ENCODE measurements at places on chromosomes 2 and 18.

- no peak for DNase-seq
Measured at GRCh38 chr2:186518945-186519344, 32.9 kb downstream of the ZC3H15 start.

GRCh38 chr18:73979742-73980141, 167.9 kb downstream of the FBXO15 start:
- no peak for DNase-seq

GRCh38 chr18:75871596-75871995, 444.1 kb upstream of the SMIM21 start:
- DNase-seq: no peak

DNA sequence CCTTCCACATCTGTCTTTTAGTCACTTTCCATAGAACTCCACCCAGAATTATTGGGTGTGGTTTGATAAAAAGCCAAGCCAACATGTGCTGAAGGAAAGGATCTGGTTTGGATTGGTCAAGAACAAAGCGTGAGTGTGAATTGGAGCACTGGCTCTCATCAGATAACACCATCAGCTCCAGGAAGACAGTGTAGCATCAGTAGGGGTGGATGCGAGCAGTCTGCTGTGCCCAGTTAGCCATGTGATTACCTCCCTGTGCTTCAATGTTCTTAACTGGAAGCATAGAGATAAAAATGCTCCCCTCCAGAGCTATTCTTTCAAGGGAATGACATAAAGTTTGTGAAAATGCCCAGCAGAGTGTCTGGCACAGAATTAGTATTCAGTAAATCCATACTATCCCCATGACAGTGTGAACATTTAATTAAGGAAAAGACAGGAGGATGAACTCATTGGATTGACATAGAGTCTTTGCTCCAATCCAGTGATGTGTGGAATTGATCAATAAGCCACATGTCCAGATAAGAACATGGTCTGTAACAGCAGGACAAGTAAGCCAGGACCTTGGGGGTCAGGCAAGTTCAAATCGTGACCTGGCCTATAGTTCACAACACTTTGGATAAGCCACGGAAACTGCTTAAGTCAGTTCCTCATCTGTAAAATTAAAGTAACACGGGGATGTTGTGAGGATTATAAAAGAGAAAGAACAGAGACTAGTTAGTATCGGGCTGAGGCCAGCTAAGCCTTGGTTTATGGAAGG, 68.0 kb downstream of the FAM124B start:
- no peak for DNase-seq

DNA sequence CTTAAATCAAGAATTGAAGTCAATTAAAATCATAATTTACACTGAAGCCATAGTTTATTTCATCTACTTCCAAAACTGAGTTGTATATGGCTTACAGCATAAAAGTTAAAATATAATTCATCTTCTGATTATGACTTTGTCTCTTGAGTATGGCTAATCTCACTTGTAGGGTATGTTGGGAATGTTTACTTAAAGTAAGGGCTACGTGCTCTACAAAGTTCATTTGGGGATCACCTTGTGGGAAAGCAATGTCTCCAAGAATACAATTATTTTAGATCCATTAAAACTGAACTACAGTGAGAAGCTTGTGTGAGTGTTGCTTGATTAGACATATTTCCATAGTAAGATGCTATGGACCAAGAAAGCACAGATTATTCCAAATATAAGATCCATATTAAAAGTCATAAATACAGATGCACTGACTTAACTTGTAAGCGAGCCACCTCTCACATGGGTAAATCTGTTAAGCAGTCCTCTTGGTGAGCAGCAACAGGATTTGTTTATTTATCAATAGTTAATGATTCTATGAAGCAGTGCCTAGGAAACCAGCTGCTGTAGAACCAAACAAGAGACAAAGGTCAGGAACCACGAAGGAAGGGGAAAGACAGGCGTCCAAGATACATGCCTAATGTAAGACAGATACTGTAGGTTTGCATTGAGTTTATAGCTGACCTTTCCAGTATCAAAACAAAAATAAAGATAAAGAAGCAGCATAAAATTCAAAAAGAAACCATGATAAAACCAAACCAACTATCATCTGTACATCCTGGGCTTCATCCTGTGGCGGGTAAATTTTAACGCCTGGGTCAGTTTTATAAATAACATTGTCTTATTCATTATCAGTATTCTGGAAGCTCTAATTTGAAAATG, 24.8 kb downstream of the DSG4 start:
- no peak for DNase-seq

DNA sequence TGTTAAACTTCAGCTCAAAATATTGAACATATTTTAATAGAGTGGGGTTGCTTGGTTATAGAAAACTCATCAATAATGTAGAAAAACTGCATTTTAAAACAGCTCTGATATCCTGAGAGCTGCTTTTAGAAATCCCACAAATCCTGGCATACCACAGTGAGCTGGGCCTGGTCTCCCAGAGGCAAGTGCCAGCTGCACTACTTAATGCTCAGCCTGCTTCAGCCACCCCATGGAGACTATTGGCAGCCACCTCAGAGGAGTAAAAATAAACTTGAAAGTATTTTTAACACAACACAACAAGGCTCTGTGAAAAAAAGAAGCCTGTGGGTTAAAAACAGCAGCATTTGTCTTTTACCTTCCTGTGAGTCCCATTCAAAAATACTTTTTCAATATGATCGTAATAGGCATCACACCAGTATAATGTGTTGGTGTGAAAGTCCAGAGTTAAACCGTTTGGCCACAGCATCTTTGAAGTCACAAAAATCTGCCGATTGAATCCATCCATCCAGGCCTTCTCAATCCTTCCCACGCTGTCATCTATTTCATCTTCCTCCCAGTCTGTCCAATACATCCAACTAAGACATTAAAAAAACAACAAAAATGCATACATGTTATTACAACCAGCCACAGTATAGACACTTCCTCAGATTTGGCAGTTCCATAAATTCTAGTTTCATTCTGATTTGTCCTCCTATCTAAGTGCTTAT, 1115.3 kb downstream of the LRP1B start:
- DNase-seq: peak; percentile 83

- no peak for DNase-seq
Measured at GRCh38 chr2:14932285-14932684, 299.8 kb downstream of the LRATD1 start.

GRCh38 chr2:105330681-105331375, 1.3 kb upstream of the TGFBRAP1 start:
- DNase-seq: no peak

- no peak for DNase-seq
Measured at GRCh38 chr2:120123090-120123489, 100.1 kb downstream of the TMEM185B start.

DNA sequence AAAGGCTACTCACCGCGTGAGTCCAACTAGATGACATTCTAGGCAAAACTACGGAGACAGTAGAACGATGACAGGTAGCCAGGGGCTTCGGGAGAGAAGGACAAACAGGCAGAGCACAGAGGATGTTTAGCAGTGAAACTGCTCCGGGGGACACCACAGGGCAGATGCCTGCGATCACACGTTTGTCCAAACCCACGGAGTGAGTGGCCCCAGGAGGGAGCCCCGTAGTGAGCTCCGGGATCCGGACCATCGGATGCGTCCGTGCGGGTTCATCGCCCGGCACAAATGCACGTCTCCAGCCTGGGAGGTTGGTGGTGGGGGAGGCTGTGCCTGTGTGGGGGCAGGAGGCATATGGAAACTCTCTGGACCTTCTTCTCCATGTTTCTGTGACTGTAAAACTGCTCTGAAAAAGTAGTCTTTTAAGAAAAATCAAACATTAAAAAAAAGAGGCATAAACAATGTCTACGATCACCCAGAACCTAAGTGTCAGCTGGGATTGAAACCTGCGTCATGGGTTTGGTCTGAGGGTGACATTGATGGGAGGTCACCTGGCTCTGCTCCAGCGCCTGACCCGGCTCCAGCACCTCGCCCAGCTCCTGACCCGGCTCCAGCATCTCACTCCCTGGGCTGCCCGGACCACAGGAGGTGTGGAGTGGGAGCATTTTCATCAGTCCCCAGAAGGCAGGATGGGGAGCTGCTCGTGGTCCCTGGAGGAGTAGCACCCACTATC, 83.0 kb upstream of the CTDP1 start:
- no peak for DNase-seq

DNA sequence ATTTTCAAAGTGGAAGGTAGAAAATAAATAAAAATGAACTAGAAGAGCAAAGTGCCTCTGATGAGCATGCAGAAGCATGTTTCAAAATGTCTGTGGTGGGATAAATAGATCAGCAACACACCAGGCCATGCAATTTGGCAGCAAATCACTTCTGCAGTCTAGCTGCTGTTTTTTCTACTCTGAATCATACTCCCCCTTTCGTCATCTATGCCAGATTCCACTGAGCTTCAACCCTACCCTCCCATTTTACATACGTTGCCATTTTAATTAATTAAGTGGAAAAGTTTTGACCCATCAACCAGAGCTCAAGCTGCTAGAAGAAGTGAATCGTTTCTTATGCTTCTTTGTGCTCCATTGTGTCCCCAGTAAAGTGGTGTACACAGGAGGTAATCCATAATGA, 79.3 kb downstream of the NRXN1 start:
- DNase-seq: peak; percentile 80

DNA sequence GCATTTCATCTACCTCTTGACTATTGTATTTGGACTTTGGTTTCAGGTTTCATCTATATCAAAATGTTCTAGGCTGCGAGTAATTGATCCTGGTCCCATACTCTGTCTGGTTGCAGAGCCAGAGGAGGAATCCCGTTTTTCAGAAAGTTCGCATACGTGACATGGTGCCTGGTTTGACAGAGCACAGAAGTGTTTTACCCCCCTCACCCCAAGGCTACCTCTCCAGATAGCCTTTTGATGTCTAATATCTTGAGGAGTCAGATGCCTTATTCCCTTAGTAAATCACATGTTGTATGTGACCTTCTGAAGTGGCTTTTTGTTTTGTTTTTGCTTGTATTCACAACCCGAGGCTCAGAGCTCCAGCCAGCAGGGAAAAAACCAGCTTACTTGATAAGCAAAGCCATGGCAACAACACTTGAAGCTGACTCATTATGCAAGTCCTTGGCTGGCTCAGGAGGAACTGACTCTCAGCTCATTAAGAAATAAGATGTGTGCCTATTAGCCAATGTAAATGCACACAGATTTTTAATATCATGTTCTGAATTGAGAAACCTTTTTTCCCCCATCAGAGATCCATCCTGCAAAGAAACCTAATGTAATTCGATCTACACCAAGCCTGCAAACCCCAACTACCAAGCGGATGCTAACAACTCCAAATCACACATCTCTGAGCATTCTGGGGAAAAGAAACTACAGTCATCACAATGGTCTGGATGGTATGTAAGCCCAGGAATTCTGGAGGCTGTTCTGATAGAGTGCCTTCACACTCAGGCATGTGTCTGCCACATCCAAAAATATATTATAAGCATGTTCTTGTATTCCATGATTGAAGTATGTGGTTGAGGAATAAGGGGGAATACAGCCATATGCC, 41.4 kb downstream of the OXER1 start:
- DNase-seq: no peak

Measured in NCI-H446 (cell line).